ENCODE measurements at places on chromosomes 2 and 18.

DNA sequence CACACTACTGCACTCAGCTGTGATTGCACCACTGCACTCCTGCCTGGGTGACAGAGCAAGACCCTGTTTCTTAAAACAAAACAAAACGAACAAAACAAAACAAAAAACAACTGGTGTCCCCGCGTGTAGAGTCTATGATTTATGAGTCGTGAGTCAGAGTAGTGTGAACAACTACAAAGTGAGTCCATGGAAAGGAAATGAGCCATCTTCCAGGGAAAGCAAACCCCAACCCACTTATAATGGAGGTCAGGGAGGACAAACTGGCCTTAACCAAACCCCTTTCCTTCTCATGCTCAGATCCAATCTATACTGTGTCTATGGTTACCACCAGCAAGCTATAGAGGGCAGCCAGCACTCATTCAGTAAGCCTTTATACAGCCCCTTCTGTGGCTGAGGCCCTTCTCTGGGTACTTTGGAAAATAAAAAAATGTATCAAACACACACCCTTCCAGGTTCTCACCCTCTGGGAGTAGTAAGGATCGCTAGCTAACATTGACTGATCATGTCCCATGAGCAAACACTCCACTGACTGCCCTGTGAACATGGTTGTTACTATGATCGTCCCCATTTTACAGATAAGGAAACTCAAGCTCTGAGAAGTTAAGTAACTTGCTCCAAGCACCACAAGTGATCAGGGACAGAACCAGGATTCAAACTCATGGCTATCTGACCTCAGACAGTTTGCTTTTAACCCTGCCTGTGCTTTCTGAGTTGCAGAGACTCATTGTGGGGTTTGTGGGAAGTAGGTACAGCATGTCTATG lies 24.7 kb upstream of the COLEC12 start:
- peak; percentile 27 for ATAC-seq

- ATAC-seq: no peak
These were observed at the start of gene PROC for GRCh38 chr2:127418300-127419111. TSS of gene PROC (plus strand) at chr2:127418427. CDS start at chr2:127419943, 1,516 bp downstream.

DNA sequence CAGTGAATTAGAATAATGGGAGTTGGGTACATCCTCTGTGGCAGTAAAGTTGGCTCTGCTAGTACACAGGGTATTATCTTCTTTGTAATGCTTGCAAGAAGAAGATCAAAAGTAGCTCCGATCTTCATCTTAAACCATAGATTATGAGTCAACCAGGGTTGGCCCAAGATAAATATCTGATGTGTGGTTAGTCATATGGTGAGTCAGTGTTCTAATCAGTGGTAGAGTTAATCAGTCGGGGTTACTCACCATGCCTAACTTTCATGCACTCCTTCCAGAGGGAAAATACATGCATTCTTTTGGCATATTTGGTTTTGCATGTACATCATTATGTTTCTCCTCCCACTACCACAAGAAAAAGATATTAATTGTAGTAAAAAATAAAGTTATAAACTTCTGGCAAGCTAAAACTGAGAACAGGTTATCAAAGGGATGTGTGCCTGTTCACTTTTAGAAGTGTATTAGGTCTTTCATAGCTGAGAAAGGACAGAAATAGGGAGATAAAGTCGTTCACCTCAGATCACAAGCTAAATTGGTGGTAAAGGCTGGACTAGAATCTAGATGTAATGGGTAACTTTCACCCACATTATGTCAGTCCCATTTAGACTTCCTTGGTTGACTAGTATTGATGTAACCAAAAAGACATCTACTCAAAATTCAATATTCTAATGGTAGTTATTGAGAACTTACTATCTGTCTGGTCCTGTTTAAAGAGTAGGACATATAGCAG lies 684.4 kb downstream of the IRS1 start:
- no peak for ATAC-seq

- no peak for ATAC-seq
These were observed 36.1 kb downstream of the RIT2 start for GRCh38 chr18:43079422-43079821.

GRCh38 chr18:55413474-55413873 lies 174.5 kb downstream of the TCF4 start:
- no peak for ATAC-seq

DNA sequence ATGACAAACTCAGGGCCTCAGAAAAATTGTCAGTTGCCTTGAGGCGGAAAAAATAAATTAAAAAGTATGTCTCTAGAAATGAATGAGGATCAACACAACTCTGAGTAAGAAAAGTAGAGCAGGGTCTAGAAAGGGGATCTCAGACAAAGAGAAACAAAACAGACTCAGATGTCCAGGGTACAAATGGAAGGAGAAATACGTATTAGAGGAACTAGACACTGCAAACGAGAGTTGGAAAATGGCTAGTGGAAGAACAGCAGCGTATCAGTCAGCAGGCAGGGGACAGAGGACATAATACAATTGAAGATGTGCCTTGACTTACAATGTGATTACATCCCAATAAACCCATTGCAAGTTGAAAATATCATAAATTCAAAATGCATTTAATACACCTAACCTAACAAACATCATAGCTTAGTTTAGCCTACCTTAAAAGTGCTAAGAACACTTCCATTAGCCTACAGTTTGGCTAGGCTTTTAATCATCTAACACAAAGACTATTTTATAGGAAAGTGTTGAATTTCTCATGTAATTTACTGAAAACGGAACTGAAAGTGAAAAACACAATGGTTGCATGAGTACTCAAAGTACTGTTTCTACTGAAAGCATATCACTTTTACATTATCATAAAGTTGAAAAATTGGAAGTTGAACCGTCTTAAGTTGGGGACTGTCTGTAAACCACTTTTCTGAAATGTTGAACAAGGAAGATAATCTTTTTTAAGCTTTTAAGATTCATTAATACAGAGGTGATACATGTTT lies 182.8 kb downstream of the NBAS start:
- no peak for ATAC-seq

DNA sequence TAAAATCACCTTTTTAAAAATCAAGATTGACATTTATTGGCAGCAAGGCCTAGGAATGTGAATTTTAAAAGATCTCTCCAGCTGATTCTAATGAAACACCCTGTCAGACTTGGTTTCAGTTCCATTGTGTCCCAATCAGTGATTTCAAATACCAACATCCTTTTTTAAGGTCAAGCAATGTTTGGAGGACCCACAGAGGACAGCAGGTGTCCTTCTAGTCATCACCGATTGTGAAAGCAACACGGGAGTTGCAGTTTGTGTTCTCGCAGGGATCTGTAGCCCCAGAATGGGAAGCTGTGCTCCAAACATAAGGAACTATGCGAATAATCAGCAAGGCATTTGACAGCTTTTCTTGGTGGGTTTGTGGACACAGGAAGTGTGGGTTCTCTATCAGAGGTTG lies 4.5 kb upstream of the KIDINS220 start:
- ATAC-seq: no peak

DNA sequence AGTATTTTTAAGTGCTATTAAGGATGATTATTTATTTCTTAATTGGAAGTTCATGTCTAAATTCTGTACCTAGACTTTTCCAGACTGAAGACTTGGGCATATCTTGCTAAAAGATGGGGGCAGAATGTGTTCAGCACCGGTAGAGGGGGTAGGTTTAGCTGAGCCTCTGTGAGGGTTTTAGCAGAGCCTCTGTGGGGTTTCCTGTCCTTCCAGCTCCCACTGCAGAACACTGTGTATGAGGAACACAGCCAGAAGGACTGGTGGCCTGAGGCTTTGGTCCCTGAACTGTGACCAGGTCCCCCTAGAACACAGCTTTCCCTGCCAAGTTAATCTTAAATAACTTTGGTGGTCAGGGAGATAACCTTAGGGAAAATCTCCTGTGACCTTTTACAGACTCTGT lies 123.4 kb upstream of the EPC2 start:
- no peak for ATAC-seq
